CD4-positive, alpha-beta T cell (primary cell): ENCODE measurements at places on chromosomes 7 and 10.

GRCh38 chr7:82677493-82677892, 233.9 kb upstream of the CACNA2D1 start:
- H3K36me3 ChIP-seq, result no peaks in the 10 kb centered on the region
- H3K27ac ChIP-seq, result no peak overlapping the region
- H3K4me1 ChIP-seq, result peaks cover 4% of the 10 kb centered on the region
- no peak overlapping the region for H3K4me3 ChIP-seq
- no peaks in the 10 kb centered on the region for H3K27me3 ChIP-seq

DNA sequence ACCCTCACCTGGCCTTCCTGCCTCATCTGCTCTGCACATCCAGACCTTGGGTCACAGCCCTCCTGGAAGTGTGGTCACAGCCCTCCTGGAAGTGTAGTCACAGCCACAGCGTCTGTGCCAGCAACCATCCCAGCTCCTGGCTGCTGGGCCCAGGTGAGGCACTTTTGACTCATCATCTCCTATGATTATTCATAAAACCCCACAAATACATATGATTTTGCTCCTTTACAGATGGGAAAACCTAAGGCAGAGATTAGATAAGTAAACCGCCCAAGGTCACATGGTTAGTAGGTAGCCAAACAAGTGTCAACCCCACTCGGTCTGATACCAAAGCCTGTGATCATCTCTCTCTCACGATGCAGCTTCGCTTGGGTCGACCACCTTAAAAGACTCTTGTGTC, 94.3 kb downstream of the PRLHR start:
- DNase-seq, result no peak
- no peak overlapping the region for H3K27ac ChIP-seq
- H3K36me3 ChIP-seq, result no peaks in the 10 kb centered on the region
- no peaks in the 10 kb centered on the region for H3K4me1 ChIP-seq
- peaks cover 4% of the 10 kb centered on the region for H3K27me3 ChIP-seq

- H3K4me1 ChIP-seq, result no peaks in the 10 kb centered on the region
- no peaks in the 10 kb centered on the region for H3K36me3 ChIP-seq
- no peak overlapping the region for H3K27ac ChIP-seq
- no peak for DNase-seq
These were observed 566.7 kb upstream of the NRP1 start for GRCh38 chr10:33901166-33901565.

GRCh38 chr10:67663449-67664087, 32.4 kb downstream of the CTNNA3 start:
- H3K27ac ChIP-seq, result no peak overlapping the region
- H3K36me3 ChIP-seq, result no peaks in the 10 kb centered on the region
- no peaks in the 10 kb centered on the region for H3K27me3 ChIP-seq
- H3K4me1 ChIP-seq, result no peaks in the 10 kb centered on the region
- DNase-seq, result no peak
- H3K4me3 ChIP-seq, result no peak overlapping the region

DNA sequence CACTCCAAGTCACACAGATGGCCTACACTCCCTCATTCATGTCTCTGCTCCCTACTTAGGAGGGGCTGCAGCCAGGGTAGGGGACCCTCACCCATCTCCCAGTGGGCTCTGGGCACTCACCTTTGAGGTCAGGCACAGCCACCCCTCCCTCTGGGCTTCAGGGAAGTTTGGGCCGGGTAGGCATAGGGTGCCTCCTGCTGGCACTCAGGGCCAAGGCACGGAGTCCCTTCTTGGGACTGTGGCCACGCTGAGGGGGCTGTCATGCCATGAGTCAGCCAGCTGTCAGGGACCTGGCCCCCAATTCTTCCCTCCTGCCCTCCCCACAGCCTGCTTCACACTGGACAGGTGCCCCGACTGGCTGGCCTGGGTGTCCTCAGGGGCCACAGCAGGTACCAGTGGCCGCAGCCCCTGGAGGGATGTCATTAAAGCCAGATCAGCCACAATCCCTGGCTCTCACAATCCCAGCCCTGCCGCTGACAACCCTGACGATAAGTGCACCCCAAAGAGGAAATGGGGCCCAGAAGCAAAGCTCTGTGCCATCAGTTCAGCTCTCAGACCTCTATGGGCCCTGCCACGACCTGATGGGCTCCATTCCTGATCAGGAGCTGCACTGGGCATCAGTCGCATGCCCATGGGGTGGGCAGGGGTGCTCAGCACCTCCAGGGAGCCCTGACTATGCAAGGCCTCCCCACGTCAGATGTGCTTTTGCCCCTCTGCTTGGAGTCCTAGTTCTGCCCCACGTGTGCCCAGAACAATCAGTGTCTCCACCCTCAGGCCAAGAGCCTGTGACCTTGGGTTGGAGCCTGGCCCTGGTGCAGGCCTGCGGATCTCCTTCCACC, 34.1 kb upstream of the RET start:
- no peaks in the 10 kb centered on the region for H3K36me3 ChIP-seq
- H3K27me3 ChIP-seq, result no peaks in the 10 kb centered on the region
- no peak overlapping the region for H3K4me3 ChIP-seq
- no peak overlapping the region for H3K27ac ChIP-seq

DNA sequence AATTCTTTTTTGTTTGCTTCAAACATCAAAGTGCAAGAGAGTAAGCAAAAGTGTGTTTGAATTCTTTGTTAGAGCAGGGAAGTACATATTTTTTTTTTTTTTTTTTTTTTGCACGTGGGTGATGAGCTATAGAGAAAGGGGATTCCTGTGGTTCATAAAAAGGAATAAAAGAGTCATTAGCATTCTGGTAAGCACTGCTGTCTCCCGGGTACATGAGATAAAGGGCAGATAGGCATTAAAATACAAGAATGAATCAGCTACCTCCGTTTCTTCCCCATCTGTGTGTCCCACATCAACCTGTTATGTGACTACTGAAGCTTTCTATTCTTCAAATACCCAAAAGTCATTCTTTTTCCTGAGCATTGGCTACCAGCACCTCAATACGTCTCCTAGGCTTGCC, 102.4 kb upstream of the SEMA3D start:
- DNase-seq, result no peak
- no peaks in the 10 kb centered on the region for H3K36me3 ChIP-seq
- H3K27ac ChIP-seq, result no peak overlapping the region
- H3K27me3 ChIP-seq, result no peaks in the 10 kb centered on the region

- H3K27me3 ChIP-seq, result no peaks in the 10 kb centered on the region
- no peaks in the 10 kb centered on the region for H3K36me3 ChIP-seq
- no peak overlapping the region for H3K27ac ChIP-seq
- no peak overlapping the region for H3K4me3 ChIP-seq
These were observed 378.5 kb upstream of the SEMA3C start for GRCh38 chr7:81297317-81297716.

DNA sequence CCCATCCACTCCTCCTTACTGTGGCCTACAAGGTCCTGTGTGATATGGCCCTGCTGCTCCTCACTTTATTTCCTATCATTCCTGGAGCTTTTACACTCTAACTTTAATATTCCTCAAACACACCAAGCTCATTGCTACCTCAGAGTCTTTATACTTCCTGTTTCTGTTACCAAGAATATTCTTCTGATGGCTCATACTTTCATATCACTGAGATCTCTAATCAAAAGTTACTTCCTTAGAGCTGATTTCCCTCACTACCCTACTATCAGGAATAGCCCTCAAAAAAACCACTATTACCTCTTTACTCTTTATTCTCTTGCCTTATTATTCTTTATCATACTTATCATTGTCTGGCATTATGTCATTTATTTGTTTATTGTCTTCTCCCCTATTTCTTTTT, 5.8 kb upstream of the PPP3CB start:
- peaks cover 19% of the 10 kb centered on the region for H3K4me1 ChIP-seq
- no peak overlapping the region for H3K27ac ChIP-seq
- no peaks in the 10 kb centered on the region for H3K27me3 ChIP-seq
- no peak overlapping the region for H3K4me3 ChIP-seq

GRCh38 chr10:58189269-58189668, 78.4 kb downstream of the IPMK start:
- no peaks in the 10 kb centered on the region for H3K4me1 ChIP-seq
- no peaks in the 10 kb centered on the region for H3K36me3 ChIP-seq
- DNase-seq, result no peak
- no peaks in the 10 kb centered on the region for H3K27me3 ChIP-seq
- no peak overlapping the region for H3K4me3 ChIP-seq
- H3K27ac ChIP-seq, result no peak overlapping the region

- H3K27ac ChIP-seq, result no peak overlapping the region
- no peak overlapping the region for H3K4me3 ChIP-seq
- H3K4me1 ChIP-seq, result no peaks in the 10 kb centered on the region
- peaks cover 4% of the 10 kb centered on the region for H3K27me3 ChIP-seq
- DNase-seq, result no peak
- H3K36me3 ChIP-seq, result no peaks in the 10 kb centered on the region
These were observed 73.7 kb downstream of the WDFY4 start for GRCh38 chr10:48758411-48758810.

DNA sequence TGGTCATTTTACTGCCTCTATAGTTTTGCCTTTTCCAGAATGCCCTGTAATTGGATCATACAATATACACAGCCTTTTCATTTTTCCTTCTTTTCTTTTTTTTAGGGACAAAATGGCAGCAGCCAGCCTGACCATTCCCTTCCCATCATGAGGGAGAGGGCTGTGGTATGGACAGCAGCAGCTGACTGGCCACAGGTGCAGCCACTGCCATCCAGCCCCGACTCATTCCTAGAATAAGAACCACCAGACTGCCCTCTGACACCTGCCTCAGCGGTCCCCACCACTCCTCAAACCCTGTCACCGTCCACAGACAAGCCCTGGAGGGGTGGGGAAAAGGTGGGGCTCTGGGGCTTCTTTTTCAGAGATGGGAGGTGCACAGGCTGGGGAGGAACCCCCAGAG, 92.8 kb downstream of the EPDR1 start:
- no peak overlapping the region for H3K4me3 ChIP-seq
- no peak overlapping the region for H3K27ac ChIP-seq

DNA sequence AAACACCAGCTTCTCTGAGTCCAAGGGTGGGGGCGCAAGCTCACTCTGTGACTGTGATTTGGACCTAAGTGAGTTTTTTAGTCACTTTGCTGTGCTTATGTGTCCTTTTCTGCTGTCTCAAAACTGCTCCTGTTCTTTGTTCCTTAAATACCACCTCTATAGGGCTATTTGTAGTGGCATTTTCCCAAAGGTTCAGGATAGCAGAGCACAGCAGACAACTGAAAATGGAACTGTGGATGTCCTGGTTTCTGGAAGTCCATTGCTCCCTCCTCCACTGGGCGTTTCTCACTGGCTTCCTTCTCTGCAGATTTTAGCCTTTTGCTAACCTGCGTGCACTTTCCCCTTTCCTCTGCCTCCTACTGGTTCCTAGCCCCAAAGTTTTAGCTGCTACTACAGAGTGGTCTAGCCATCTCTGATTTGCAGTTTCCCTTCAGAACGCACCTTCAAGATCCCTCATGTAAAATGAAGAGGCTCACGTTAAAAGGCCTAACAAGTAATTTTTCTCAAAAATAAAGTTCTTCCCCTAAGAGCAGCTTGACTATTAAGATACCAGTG, 25.6 kb downstream of the BLVRA start:
- H3K27me3 ChIP-seq, result no peaks in the 10 kb centered on the region
- no peak for DNase-seq
- peaks cover 21% of the 10 kb centered on the region for H3K36me3 ChIP-seq
- H3K4me1 ChIP-seq, result peaks cover 4% of the 10 kb centered on the region
- no peak overlapping the region for H3K27ac ChIP-seq
- H3K4me3 ChIP-seq, result no peak overlapping the region

- DNase-seq, result no peak
- H3K4me1 ChIP-seq, result peaks cover 5% of the 10 kb centered on the region
- no peak overlapping the region for H3K4me3 ChIP-seq
- no peaks in the 10 kb centered on the region for H3K36me3 ChIP-seq
- H3K27me3 ChIP-seq, result no peaks in the 10 kb centered on the region
- no peak overlapping the region for H3K27ac ChIP-seq
These were observed 48.0 kb downstream of the CUX1 start for GRCh38 chr7:101865455-101865854.

GRCh38 chr10:6770846-6771245, 190.8 kb upstream of the PRKCQ start:
- H3K27ac ChIP-seq, result no peak overlapping the region
- H3K4me3 ChIP-seq, result no peak overlapping the region
- no peaks in the 10 kb centered on the region for H3K27me3 ChIP-seq
- H3K4me1 ChIP-seq, result no peaks in the 10 kb centered on the region
- no peak for DNase-seq

- H3K27ac ChIP-seq, result peak overlapping the region; percentile 45
- DNase-seq, result no peak
- peak overlapping the region; percentile 69 for H3K4me3 ChIP-seq
These were observed 4.0 kb downstream of the BMI1 start for GRCh38 chr10:22324893-22325271.

GRCh38 chr7:136533732-136534131, 334.7 kb upstream of the CHRM2 start:
- no peak overlapping the region for H3K27ac ChIP-seq
- no peaks in the 10 kb centered on the region for H3K27me3 ChIP-seq
- DNase-seq, result no peak
- no peak overlapping the region for H3K4me3 ChIP-seq

DNA sequence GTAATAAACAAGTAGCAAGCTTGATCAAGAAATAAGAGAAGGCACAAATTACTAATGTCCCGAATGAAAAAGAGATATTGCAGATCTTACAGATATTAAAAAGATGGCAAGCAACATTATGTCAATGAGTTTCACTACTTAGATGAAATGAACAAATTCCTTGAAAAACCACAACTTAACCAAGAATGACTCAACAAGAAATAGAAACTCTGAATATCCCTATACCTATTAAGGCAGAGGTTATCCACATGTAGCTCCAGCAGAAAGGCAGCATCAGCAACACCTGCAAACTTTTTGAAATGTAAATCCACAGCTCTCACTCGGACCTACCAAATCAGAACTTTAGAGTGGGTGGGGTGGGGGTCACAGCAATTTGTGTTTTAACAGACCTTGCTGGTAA, 33.6 kb downstream of the PDE1C start:
- no peaks in the 10 kb centered on the region for H3K36me3 ChIP-seq
- H3K4me3 ChIP-seq, result no peak overlapping the region
- no peak for DNase-seq
- H3K27me3 ChIP-seq, result no peaks in the 10 kb centered on the region
- H3K4me1 ChIP-seq, result no peaks in the 10 kb centered on the region

- H3K36me3 ChIP-seq, result peaks cover 94% of the 10 kb centered on the region
- no peaks in the 10 kb centered on the region for H3K27me3 ChIP-seq
- H3K4me1 ChIP-seq, result no peaks in the 10 kb centered on the region
These were observed 25.8 kb downstream of the PSAP start for GRCh38 chr10:71825217-71825616.

DNA sequence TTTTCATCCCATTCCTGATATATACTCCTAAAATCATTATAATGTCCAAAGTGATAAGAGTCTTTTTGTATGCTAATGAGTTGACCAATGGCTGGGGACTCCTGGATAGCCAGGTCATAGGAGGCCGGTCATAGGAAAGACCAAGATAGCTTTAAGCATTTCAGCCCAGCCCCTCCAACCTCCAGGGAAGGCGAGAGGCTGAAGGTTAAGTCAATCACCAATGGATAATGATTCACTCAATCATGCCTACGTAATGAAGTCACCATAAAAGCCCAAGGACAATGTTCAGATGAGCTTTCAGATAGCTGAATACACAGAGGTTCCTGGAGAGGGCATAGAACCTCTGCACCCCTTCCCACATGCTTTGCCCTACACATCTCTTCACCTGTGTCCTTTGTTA, 75.7 kb downstream of the VWDE start:
- H3K36me3 ChIP-seq, result no peaks in the 10 kb centered on the region
- H3K27me3 ChIP-seq, result no peaks in the 10 kb centered on the region
- H3K4me1 ChIP-seq, result no peaks in the 10 kb centered on the region
- H3K27ac ChIP-seq, result no peak overlapping the region
- no peak for DNase-seq
